ENCODE measurements at places on chromosomes 16 and 17.
A peak's percentile ranks its signal among the peaks of the same experiment; 100 is the strongest.

- no peak for DNase-seq
These were observed 2.0 kb downstream of the HBZ start for GRCh38 chr16:154217-155030.

DNA sequence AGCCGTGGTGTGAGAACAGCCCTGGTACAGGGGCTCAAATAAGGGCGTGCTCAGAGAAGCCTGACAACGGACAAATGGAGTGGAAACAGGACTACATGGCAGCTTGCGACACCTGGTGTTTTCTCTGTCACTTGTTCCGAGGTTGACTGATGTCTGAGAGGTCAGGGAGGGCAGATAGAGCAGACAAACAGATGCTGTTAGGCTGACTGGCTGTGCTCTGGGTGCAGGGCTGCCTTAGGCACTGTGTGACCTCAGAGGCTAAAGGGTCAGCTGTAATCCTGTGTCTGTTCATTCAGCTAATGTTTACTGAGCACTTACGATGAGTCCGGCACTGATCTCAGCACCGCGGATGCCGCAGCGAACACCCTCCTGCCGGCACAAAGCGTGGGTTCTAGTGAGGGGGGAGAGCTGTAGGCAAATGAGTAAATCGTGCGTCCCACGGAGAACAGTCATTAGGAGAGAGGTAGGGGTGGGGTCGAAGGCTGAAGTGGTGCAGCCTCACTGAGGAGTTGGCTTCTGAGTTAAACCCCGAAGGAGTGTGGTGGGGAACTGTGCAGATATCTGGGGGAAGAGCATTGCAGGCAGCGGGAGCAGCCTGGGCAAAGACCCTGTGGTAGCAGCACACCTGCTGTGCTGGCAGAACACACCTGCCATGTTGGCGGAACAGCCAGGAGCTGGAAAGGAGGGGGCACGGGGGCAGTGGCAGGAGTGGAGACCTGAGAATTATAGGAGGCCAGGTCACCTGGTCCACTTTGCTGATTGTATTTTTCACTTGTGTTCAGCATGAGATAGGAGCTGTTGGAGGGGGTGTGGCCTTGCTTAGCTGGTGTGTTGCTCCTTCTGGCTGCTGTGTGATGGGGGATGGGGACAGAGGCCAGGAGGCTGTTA, 35.0 kb downstream of the GPT2 start:
- DNase-seq, result no peak

DNA sequence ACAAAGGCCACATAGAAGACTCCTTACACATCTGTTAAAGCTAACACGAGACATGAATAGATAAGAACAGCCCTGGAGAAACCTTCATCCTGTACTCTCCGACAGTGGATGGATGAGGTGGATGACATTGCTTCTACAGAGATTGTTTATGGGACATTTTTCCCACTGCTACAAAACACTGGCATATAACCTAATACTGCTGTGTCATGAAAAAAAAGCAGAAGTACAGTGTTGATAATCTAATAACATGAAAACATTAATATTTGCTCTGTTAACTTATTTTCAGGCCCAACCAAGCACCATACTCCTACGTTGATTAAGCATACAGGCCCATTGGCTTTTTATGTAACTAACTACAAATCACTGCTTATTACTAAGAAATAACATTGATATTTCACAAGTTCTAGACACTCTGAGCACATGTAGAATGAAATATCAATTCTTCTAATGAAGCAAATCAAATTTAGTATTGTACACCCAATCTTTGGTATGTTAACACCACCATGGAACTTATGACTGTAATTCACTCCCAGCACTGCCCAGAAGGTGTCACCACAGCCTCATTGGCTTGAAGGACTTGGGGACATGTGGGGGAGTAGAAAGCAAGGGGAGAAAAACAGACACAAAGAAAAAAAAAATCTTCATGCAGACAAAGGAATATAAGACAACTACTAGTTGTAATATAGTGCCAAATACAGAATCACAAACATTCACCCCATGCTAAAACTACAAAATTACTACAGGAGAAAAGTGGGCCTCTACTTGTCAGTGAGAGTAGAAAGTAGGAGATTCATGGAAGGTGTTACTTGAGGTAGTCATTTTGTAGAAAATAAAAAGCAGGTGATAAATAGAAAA, 330.0 kb upstream of the PMFBP1 start:
- peak; percentile 78 for DNase-seq

DNA sequence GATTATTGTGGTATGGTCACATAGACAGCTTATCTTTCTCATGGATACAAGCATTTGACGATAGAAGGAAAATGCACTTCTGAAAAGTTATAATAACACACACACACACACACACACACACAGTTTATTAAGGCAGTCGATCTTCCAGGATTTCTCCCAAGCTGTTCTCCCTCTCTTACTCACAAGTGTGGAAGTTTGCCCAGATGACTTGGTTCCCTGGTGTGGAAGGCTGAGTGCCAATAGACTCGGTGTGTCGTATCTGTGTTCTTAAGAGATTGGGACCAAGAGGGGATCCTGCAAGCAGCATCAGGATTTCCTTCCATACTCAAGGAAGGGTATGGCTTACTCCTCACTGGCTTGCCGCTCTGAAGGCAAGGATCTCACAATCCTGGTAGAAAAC, 279.6 kb downstream of the HS3ST3B1 start:
- DNase-seq, result no peak

- no peak for DNase-seq
These were observed 6.3 kb downstream of the G6PC1 start for GRCh38 chr17:42906772-42907446.

GRCh38 chr16:71254832-71255525, 24.5 kb upstream of the HYDIN start:
- DNase-seq, result peak; percentile 53

GRCh38 chr17:58969612-58970011, 137.1 kb downstream of the TRIM37 start:
- no peak for DNase-seq

GRCh38 chr17:67649891-67650290, 67.8 kb upstream of the NOL11 start:
- DNase-seq, result no peak

DNA sequence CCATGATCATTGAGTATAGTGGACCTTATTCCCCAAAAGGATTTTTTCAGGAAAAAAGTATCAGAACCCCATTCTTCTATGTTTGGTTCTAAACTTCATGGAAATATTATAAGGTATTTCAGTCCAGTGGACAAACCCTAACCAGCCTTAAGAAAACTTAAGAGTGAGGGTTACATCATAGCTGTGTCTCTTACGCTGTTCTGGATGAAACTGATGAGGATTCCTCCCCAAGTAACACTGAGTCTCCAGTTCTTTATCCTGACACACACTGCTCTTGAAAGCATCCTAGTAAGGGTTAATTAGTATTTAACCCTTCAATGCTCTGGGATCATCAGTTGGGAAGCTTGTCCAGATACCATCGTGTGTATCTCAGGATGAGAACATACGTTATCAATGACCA, 5.0 kb downstream of the LYRM1 start:
- no peak for DNase-seq

GRCh38 chr16:5062051-5062450, 3.7 kb downstream of the C16orf89 start:
- no peak for DNase-seq

DNA sequence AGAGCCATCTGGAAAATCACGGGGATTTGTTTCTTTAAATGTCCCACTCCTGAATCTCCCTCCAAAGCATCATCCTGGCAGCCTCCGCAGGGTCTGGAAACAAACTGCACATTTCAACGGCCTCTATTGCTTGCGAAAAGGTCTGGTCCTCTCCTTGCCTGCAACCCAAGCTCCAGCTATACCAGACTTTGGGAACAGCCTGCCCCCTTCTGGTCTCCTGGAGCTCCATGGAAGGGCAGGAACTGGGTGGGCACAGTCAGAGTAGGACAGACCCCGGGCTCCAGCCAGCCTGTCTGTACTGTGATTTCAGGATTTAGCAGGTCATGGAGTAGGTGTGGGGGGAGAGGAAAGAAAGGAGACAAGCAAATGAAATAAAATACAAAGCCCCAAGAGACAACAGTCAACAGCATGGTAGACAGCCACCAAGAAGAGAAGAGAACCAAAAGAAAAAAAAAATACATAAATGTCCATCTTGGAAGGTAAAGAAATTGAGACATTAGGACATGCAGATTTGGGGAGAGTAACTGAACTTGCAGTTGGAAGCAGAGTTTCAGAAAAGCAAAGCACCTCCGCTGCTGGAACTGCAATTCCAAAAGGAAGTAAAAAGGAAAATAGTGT, 2.7 kb downstream of the XYLT1 start:
- peak; percentile 93 for DNase-seq

- DNase-seq, result no peak
These were observed 1.6 kb downstream of the HIC1 start for GRCh38 chr17:2056206-2057174.

GRCh38 chr17:49880291-49881053, 32.6 kb upstream of the TAC4 start:
- DNase-seq, result peak; percentile 66

DNA sequence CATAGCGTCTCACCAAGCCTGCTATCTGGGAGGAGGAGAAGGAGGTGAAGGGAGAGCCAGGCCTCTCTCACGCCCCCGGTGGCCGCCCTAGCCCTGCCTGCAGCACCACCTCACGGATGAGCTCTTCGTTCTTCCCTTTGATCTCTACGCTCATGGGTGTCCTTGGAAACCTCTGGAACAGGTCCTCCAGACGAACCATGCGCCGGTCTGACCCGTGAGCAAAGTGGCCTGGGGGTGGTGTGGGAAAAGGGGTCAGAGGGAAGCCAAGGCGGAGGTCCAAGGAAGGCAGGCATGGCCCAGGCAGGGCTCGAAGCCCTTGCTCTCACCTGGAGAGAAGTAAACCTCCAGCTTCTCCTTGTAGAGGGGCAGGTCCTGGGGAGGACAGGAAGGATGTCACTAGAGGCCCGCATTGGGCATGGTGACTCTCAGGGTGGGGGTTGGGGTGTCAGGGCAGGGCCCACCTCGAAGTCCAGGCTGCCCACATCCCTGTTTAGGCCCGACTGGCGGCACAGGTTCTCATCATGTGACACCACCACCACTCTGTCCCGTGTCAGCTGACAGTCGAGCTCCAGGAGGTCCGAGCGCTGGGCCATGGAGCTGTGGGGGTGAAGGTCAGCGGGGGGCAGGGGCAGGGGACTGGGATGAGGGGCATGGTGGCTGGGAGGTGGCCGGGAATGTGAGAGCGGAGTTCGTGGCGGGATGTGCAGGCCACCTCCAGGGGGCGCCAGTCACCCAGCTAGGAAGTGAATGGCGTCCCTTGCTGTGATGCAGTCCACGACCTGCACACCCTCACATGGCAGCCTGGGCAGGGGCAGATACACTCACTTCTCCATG, 923 bp downstream of the GDPD3 start:
- DNase-seq, result peak; percentile 40

DNA sequence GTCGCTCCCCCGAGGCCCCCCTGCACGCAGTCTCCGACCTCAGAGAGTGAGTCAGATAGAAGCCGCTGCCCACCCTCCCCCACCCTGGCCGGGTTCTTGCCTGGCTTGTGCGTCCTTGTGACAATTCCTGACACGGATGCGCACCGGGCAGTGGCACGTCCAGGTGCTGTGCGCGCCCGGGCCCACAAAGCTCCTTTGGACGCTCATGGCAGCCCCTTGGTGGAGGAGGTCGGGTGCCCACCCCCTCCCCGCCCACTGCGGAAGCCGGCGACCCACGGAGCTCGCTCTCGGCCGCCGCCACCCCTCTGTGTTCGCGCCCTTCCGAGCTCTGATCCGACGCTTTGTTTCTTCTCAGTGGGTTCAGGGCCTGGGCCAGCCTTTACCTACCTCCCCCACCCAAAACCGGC, 662 bp upstream of the TUBB3 start:
- peak; percentile 57 for DNase-seq

DNA sequence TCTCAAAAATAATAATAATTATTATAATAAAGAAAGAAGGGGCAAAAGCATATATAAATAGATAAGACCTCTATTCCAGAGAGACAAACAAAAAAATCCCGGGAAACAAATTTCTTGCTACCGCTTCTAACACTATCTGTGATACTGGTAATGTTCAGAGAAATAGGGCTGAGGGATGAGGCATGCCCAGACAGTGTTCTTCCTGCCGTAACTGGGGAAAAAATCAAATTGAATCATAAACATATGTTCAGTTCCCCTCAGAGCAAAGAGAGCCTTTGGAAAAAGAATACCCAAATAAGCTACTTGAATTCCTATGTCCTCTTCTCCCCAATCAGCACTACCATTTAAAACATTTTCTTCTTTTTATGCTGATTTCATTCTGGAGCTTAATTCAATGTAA, 688.0 kb downstream of the KCNJ2 start:
- no peak for DNase-seq

GRCh38 chr16:50781043-50781442, 39.2 kb downstream of the CYLD start:
- DNase-seq, result no peak

DNA sequence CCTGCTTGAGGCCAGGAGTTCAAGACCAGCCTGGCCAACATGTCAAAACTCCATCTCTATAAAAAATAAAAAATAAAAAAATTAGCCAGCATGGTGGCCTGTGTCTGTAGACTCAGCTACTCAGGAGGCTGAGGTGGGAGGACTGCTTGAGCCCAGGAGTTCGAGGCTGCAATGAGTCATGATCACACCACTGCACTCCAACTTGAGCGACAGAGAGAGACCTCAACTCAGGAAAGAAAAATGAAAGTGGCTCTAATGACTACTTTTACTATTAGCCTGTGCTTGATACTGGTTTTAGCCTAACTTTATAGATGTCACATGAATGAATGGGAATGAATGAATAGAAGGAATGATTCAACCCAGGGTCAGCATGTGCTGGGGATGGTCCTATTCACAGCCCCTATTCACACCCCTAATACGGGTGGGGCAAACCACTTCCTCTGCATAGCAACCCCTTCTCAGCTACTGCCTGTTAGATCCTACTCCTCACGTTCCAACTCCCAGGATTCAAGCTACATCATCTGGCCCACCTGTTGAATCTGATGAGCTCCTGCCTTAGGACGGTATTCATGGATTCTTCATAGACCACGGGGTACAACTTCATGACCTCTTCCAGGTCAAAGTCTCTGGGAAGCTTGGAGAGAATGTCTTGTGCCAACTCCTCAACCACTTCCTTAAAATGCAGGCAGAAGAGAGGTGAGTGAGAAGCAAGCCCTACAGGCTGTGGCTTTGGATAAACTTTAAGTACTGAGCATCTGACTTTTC, 40.5 kb downstream of the LYRM1 start:
- DNase-seq, result no peak

- DNase-seq, result peak; percentile 32
These were observed 19.9 kb upstream of the ZC3H18 start for GRCh38 chr16:88550246-88550661.

DNA sequence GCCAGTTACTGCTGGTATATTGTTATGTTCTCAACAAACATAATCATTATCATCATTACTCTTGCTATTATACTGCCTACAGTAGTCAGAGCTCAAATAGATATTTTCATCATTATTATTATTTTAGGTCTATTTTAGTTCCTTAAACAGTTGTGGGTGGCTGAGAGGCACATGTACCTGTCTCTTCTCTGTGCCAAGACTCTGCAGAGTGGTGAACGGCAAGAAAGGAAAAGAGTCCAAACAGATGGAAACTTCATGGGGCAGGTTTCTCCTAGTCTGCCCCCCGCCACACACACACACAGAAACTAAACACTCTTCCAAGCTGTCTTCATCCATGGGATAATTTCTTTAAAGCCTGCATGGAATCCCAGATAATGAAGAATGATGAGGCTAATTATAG, 77.7 kb upstream of the CLEC3A start:
- peak; percentile 87 for DNase-seq
